ENCODE measurements at places on chromosomes 3 and 15.

GRCh38 chr3:132174500-132174899, 139.7 kb upstream of the CPNE4 start:
- DNase-seq = no peak

- DNase-seq = no peak
Measured at GRCh38 chr3:48595526-48596121, 495 bp upstream of the COL7A1 start.

DNA sequence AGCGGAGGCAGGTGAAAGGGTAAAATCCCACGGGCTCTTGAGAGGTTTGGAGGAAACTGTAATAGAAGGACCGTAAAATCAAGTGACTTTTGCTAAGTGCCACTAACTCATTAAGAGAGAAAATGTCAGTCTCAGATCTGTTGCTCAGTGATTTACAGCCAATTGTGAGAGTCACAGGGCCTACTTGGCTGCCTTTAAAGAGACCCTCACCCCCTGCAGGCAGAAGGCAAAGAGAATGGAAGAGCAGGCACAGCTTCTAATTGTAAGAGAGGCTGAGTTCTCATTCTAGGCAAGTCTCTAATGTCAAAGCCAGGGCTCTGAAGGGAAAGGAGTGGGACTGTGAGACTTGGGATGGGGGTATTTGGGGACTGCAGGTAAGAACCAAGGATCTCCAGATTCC, 9.3 kb upstream of the SYNM start:
- DNase-seq = no peak

GRCh38 chr3:144629381-144629780, 657.8 kb downstream of the DIPK2A start:
- DNase-seq = no peak

DNA sequence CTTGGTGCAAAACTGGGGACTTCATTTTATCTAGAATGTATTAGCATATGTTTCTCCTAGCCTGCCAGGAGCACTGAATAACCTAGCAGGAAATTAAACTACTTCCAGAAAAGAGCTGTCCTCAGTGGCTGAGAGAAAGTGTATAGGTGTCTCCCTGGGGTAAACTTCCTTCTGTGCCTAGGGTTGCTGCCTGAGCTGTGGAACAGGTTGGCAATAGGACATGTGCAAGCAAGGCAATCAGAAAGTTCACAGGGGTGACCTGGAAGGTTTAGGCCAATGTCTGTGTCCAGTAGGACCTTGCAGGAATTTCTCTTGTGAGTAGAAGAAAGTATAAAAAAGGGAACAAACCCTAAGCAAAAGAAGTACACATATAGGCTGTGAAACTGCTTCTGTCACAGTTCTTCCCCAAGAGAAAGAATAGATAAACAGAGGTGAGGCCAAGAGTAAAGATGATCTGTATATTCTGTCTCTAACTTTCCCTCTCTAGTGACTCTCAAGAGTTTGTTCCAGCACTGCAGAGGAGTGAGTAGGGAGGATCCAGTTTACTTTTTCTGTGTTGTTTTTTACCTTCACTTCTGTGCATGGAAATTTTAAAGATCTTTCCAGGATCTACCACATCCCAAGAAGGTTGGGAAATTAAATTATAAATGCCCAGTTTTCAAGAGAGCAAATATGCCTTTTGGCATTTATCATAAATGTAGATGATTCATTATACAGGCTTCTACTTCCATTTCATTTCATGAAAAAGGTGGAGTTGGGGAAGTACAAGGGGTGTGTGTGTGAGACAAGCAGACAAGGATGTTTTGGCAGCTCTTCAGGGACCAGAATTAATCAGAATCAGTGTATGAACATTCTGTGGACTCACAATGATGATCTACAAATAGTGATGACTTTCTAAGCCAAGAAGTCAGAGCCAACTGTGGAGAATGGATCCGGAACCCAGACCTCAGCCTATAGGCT, 155.2 kb downstream of the RBPMS2 start:
- DNase-seq = no peak
